ENCODE measurements at places on chromosomes 2 and 18. TPM values are rescaled to one million over a fixed set of nuclear protein-coding genes. Genes with fewer than 3 reads are reported as not detected.

The PIEZO2 gene
- 3.2 TPM for total RNA-seq

The STAM2 gene
- total RNA-seq: 60.7 TPM

The NIFK gene
- 40.8 TPM for total RNA-seq

The ALPP gene
- total RNA-seq: not detected

The CNRIP1 gene
- 80.5 TPM for total RNA-seq

The WNT10A gene
- 0.46 TPM for total RNA-seq

The RAB1A gene
- 128 TPM for total RNA-seq

The MAB21L4 gene
- total RNA-seq: not detected

The MARS2 gene
- 9.9 TPM for total RNA-seq

The CABYR gene
- total RNA-seq: 19.6 TPM

The WDR7 gene
- 138 TPM for total RNA-seq

The TACR1 gene
- 7.4 TPM for total RNA-seq

The CCBE1 gene
- total RNA-seq: 5.3 TPM

The RAX gene
- 0.23 TPM for total RNA-seq

The ACVR1 gene
- 15.0 TPM for total RNA-seq

The SAG gene
- total RNA-seq: 1.4 TPM

The GALNT5 gene
- 0.92 TPM for total RNA-seq

The FAM110C gene
- total RNA-seq: 2.3 TPM

The KANSL1L gene
- 82.4 TPM for total RNA-seq

The RNU2-63P gene
- total RNA-seq: not detected

The SKOR2 gene
- total RNA-seq: 0.23 TPM

The KIF5C gene
- total RNA-seq: 421 TPM

The MGAT4A gene
- 54.0 TPM for total RNA-seq

The ADCYAP1 gene
- total RNA-seq: 18.5 TPM

The WDR43 gene
- 55.4 TPM for total RNA-seq

The REEP1 gene
- 200 TPM for total RNA-seq

The C2orf92 gene
- 8.1 TPM for total RNA-seq

The ACKR3 gene
- total RNA-seq: 12.7 TPM

The CNTNAP5 gene
- total RNA-seq: 66.2 TPM

The HOXD3 gene
- not detected for total RNA-seq

The OR6B2 gene
- not detected for total RNA-seq

The SPATS2L gene
- total RNA-seq: 80.5 TPM

The CD8B gene
- total RNA-seq: 1.8 TPM

The VPS4B gene
- 45.4 TPM for total RNA-seq

The KCNG3 gene
- total RNA-seq: 2.8 TPM

The POTEJ gene
- 0.46 TPM for total RNA-seq

Measured in diencephalon (tissue), 1 donor.